Activated CD8-positive, alpha-beta memory T cell treated with anti-CD3 and anti-CD28 coated beads, Interleukin-2, amount 10 ng/mL, durations not matched to agents 7 days and 5 days (primary cell): ENCODE measurements at places on chromosomes 6 and 20. TPM values are rescaled to one million over a fixed set of nuclear protein-coding genes. Genes with fewer than 3 reads are reported as not detected.

GRCh38 chr6:43052842-43053544, 658 bp downstream of the CUL7 start:
- no peaks in the 10 kb centered on the region for H3K27me3 ChIP-seq
- H3K4me3 ChIP-seq, result peak overlapping the region; percentile 92
- DNase-seq, result peak; percentile 51
- peak overlapping the region; percentile 98 for H3K27ac ChIP-seq
- peaks cover 18% of the 10 kb centered on the region for H3K36me3 ChIP-seq

DNA sequence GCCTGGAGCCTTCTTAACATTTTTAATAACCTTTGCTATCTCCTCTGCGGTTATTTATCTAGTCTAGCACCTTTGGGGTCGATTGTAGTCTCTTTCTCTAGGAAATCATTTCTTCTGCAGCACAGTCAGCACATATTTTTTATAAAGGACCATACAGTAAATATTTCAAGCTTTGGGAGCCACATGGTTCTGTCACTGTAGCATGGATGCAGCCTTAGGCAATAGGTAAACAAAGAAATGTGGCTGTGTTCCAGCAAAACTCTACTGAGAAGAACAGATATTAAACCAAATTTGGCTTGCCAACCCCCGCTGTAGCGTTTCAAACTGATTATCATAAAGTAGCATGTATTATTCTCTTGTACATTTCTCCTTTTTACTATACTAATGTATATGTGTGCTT, 95.7 kb downstream of the SLC23A2 start:
- no peak overlapping the region for H3K27ac ChIP-seq
- peaks cover 2% of the 10 kb centered on the region for H3K4me1 ChIP-seq
- peaks cover 16% of the 10 kb centered on the region for H3K36me3 ChIP-seq
- no peaks in the 10 kb centered on the region for H3K27me3 ChIP-seq
- H3K4me3 ChIP-seq, result no peak overlapping the region

DNA sequence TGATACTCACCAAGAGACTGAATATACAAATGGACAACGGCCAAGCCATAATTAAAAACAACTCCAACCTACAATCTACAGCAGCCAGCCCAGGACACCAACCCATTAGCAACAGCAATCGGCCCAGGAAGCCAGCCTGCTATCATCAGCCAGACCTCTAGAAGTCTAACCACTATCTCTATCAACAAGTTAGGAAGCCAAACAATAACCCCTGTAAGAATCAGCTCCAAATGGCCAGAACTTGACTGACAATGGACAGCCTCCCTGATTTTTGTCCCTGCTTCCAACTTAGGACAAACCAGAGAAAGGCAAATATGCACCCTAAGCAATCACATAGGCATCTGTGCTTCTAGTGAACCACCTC, 511.8 kb upstream of the JARID2 start:
- peaks cover 9% of the 10 kb centered on the region for H3K36me3 ChIP-seq
- H3K4me1 ChIP-seq, result peaks cover 63% of the 10 kb centered on the region
- no peaks in the 10 kb centered on the region for H3K27me3 ChIP-seq

DNA sequence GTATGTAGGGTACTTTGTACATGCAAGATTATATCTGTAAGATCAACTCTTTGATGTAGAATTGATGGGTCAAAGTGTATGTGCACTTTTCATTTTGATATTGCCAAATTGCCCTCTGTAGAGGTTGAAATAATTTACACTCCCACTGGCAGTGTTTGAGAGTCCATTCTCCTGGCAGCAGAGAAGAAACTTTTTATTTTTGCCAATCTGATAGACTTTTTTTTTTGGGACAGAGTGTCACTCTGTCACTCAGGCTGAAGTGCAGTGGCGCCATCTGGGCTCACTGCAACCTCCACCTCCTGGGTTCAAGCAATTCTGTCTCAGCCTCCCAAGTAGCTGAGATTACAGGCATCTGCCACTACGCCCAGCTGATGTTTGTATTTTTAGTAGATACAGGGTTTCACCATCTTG, 199.2 kb downstream of the ZFAND3 start:
- H3K27ac ChIP-seq, result no peak overlapping the region
- no peak overlapping the region for H3K4me3 ChIP-seq
- no peaks in the 10 kb centered on the region for H3K36me3 ChIP-seq
- H3K4me1 ChIP-seq, result no peaks in the 10 kb centered on the region
- DNase-seq, result no peak

DNA sequence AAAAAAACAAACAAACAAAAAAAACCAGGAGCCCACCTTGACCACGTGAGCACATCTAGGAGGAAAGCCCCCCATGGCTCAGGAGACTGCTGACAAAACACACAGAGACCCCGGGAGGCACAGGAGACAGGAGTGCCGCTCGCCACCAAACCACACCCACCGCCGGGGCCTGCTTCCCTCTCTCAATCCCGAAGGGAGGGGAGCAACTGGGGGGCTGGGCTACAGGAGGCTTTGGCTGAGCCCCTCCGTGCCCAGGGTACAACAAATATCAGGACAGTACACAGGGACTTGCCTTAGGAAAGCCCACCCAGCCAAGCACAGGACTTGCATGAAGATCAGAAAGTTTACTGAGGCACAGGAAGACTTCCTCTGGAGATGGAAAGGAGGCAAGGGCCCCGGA, 102.5 kb downstream of the TAF4 start:
- H3K36me3 ChIP-seq, result no peaks in the 10 kb centered on the region
- no peaks in the 10 kb centered on the region for H3K4me1 ChIP-seq
- no peak for DNase-seq
- no peak overlapping the region for H3K27ac ChIP-seq

RBM24 gene
- not detected for total RNA-seq

DNA sequence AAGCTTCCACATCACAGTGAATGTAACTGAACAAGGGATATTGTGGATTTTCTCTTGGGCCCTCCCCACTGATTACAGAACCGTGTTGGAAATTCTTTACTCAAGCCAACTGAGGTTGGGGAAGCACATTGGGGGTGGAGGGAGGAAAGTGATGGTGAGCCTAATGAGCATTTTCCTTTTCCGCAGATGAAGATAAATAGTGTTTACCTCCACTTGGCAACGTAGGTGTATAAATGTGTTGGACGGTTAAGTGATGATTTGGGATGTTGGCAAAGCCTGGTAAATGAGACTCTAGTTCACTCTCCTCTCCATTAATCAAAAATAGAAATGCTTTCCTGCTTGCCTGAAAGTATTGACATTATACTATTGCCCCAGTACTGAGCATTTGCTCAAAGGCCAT, 27.1 kb upstream of the NRN1 start:
- no peak overlapping the region for H3K4me3 ChIP-seq
- DNase-seq, result no peak
- H3K4me1 ChIP-seq, result no peaks in the 10 kb centered on the region
- H3K27ac ChIP-seq, result no peak overlapping the region

HLA-DMB gene
- 22.7 TPM for total RNA-seq

GRCh38 chr6:150713487-150713886, 113.8 kb downstream of the PLEKHG1 start:
- H3K36me3 ChIP-seq, result no peaks in the 10 kb centered on the region
- H3K27ac ChIP-seq, result no peak overlapping the region
- no peaks in the 10 kb centered on the region for H3K4me1 ChIP-seq
- no peak for DNase-seq

DNA sequence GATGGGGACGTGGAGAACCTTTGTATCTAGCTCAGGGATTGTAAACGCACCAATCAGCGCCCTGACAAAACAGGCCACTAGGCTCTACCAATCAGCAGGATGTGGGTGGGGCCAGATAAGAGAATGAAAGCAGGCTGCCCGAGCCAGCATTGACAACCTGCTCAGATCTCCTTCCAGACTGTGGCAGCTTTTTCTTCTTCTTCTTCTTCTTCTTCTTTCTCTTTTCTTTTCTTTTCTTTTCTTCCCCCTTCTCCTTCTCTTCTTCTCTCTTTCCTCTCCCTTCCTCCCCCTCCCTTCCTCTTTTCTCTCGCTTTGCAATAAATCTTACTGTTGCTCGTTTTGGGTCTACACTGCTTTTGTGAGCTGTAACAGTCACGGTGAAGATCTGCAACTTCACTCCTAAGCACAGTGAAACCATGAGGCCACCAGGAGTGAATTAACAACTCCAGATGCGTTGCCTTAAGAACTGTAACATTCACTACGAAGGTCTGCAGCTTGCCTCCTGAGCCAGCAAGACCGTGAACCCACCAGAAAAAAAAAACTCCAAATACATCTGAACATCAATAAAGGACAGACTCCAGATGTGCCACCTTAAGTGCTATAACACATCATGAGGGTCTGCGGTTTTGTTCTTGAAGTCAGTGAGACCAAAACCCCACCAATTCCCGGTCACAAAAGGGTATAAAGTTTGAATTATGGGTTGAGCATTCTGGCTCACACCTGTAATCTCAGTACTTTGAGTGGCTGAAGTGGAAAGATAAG, 19.6 kb upstream of the SERPINB1 start:
- H3K36me3 ChIP-seq, result peaks cover 23% of the 10 kb centered on the region
- H3K4me3 ChIP-seq, result peak overlapping the region; percentile 58
- peak overlapping the region; percentile 98 for H3K27ac ChIP-seq
- peaks cover 87% of the 10 kb centered on the region for H3K4me1 ChIP-seq
- peak; percentile 75 for DNase-seq

- no peaks in the 10 kb centered on the region for H3K36me3 ChIP-seq
- H3K4me1 ChIP-seq, result peaks cover 12% of the 10 kb centered on the region
- H3K4me3 ChIP-seq, result no peak overlapping the region
- DNase-seq, result no peak
- peaks cover 47% of the 10 kb centered on the region for H3K27me3 ChIP-seq
- H3K27ac ChIP-seq, result no peak overlapping the region
These were observed 2.9 kb upstream of the TMEM74B start for GRCh38 chr20:1187605-1188171.

DNA sequence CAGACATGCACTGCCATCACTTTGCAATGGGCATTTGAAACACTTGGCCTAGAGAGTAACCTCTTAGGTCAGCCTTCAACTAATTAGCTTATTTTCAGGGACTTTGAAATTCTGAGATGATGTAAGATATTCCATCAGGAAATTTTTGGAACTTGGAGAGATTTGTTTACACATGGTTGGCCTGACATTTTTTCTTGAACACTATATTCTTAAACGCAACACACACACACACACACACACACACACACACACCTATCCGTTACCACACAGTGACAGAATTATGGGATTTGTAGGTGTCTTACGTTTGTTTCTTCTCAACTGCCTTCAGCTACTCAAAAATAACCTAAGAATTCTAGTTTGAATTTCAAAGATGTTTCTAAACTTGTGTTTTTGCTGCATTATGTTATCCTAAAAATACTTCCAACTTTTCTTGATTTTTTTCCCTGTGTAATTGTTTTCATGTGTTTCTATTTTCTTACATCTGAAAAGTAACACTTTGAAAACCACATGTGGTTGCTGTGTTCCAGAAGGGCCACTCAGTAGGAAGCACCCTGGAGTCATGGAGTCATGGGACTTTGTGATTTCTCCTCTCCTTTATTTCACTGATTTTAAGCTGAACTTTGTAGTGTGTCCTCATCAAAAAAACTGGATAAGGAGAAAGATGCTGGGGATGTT, 31.9 kb downstream of the MARCKS start:
- no peak overlapping the region for H3K27ac ChIP-seq
- peaks cover 8% of the 10 kb centered on the region for H3K27me3 ChIP-seq
- H3K4me1 ChIP-seq, result no peaks in the 10 kb centered on the region

CCHCR1 gene
- total RNA-seq, result 48.3 TPM

DNA sequence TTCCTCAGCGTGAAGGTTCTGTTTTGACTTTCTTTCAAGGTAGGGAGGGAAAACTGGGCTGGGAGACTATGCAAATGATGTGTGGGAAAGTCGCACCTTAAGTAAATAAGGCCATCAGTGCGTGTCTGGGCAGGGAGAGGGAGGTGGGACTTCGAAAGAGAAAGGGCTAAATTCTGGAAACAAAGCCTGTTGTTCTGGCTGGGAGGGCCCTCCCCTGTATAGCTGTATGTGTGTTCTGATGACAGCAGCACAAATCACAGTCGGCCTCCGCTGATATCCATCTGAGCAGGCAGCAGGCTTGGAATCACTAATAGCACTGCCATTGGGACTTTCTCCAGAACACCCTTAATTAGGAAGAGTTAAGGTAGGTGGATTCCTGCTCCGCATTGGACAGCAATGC, 19.2 kb downstream of the JAG1 start:
- no peak for DNase-seq
- H3K4me3 ChIP-seq, result no peak overlapping the region
- no peak overlapping the region for H3K27ac ChIP-seq
- H3K4me1 ChIP-seq, result peaks cover 3% of the 10 kb centered on the region
- H3K36me3 ChIP-seq, result no peaks in the 10 kb centered on the region

DNA sequence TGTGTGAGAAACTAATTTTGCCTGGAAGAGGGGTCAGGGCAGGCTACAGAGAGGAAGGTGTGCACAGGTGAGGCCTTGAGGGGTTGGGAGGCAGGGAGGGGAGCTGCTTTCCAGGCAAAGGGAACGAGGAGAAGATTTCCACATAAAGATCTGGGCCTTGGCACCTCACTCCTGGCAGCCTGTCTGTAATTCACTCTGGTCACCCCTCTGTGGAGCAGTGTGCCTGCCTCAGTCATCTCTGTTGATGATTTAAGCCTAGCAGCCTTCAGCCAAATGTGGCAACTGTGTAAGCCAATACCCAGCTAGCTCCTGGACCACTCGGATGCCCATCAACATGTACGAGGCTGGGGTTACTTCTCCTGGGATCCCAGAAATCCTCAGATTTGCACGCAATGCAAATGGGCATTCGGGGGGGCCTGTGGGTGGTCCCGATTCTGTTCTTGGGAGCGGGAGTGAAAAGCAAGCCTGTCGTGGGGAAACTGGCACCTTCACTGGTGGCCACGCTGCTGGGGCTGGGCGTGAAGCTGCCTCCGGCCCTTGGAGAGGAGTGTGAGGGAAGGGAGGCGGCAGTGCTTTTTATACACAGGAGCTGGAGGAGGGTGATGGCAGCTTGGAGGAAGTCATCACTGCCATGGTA, 360.4 kb downstream of the ZFAND3 start:
- no peaks in the 10 kb centered on the region for H3K36me3 ChIP-seq
- H3K4me3 ChIP-seq, result no peak overlapping the region
- H3K27me3 ChIP-seq, result no peaks in the 10 kb centered on the region
- no peaks in the 10 kb centered on the region for H3K4me1 ChIP-seq

DNA sequence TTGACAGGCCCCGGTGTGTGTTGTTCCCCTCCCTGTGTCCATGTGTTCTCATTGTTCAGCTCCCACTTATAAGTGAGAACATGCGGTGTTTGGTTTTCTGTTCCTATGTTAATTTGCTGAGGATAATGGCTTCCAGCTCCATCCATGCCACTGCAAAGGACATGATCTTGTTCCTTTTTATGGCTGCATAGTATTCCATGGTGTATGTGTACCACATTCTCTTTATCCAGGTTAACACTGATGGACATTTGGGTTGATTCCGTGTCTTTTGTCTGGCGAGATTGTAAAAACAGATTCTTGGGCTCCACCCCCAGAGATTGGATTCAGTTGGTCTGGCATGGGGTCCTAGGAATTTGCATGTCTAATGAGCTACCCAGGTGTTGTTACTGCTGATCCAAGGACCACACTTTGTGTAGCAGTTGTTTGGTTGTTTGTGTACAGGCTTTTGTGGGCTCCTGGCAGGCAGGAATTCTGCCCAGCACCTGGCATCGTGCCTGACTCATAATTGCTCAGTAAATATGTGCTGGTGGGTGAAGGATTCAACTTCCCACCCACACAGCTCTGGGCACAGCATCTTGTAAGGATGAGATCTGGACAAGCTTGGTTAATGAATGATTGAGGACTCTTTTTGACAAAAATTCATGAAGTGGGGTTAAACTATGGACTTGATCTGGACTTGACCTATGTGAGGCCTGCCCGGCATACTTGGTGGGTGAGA, 5.2 kb downstream of the TOX2 start:
- DNase-seq, result no peak
- H3K27me3 ChIP-seq, result peaks cover 96% of the 10 kb centered on the region
- H3K27ac ChIP-seq, result no peak overlapping the region
- H3K4me1 ChIP-seq, result peaks cover 21% of the 10 kb centered on the region
- no peak overlapping the region for H3K4me3 ChIP-seq
- no peaks in the 10 kb centered on the region for H3K36me3 ChIP-seq

- peaks cover 23% of the 10 kb centered on the region for H3K36me3 ChIP-seq
- no peak for DNase-seq
- no peaks in the 10 kb centered on the region for H3K27me3 ChIP-seq
These were observed 23.1 kb upstream of the TMEM244 start for GRCh38 chr6:129884211-129884610.
